ENCODE measurements at places on chromosomes 5 and 9.
A peak's percentile ranks its signal among the peaks of the same experiment; 100 is the strongest.

DNA sequence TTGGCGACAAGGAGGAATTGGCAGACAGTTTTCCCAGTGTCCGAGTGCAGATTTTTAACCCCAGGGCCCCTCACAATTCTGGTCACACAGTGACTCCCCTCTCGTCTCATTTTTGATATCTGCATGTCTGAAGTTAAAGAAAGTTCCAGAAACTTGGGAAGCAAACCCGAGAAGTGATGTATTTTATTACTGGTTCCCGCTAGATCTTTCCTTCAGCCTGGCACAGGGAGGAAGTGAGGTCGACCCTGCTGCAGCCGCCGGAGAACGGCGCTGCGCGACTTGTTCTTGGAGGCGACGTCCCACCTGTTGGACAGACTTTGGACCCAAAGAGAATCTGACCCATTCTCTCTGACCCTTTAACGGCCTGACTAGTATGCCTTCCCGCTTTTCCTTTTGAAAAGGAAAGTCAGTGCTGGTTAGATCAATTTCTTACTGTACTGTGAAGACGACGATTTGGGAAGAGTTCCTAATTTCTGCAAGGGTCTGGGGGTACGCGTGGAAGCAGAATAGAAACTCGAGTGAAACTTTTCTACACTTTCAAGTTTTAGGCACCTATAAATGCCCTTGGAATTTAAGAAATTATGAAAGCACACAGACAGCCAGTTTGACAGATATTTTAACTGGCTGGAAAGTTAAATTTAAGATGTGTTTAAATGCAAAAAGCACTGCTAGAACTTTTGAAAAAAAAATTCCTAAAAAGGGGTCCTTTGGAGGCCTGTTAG is 744 bp downstream of the OTULIN start:
- DNase-seq = peak; percentile 52

DNA sequence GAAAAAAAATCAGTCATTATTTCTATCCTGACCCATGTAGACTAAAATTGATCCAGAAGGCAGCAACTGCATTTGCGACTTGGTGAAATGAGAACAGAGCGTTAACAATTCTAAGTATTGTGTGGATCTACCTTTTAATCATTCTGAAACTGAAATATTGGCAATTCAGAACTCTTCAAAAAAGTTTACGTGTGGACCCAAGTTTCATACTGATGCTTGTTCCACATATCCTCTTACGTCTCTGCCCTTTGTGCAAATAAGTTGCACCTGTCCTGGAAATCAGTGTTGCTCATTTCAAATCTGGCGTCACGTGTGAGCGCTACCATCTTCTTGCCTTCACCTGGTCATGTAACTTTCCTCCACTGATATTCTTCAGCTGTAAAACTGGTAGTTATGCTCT is 74.7 kb downstream of the NTRK2 start:
- no peak for DNase-seq

- no peak for DNase-seq
Observed at GRCh38 chr5:167247816-167248215, 1043.6 kb upstream of the WWC1 start.

DNA sequence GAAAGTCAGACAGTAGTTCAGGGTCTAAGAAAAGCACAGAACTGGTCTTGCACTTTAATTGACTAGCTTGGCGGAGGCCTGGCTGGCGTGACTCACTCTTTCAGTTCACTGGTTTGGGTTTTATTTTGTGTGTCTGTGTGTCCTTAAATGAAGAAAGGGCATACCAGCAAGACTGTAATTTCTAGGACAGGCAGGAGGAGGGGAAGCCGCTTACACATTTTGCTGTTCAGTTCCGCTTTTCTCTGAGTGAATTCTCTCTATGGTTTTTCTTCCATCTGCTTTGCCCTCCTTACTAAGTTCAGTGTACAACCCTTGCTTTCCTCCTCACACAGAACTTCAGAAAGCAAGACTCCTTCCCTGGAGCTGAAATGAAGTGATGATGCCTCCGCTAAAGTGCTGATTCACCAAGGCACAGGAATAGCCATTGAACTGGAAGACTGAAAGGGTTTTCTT is 150.8 kb downstream of the MEF2C start:
- DNase-seq = no peak

DNA sequence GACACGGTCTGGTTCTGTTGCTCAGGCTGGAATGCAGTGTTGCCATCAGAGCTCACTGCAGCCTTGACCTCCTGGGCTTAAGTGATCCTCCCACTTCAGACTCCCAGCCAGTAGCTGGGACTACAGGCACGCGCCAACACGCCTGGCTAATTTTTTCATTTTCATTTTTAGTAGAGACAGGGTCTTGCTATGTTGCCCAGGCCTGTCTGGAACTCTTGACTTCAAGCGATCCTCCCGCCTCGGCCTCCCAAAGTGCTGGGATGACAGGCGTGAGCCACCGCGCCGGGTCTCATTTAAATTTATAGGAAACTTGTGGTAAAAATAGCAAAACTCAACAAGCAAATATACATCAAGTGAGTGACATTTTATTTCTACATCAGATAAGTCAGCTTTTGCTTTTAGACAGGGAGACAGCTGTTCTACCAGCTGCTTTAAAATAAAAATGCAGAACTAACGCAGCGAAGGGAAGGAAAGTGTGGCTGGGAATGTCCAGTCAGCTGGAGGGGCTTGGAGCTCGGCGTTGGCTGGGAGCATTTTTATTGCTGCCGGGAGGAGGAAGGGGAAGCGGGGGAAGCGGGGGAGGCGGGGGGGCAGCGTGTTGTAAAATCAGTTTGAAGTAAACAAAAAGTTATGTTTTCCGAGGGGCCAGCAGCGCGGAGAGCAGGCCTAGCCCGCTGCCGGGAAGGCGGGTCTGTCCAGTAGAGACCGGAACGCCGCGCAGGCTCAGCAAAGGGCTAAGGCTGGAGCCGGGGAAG is 707 bp upstream of the ZFYVE16 start:
- no peak for DNase-seq

- DNase-seq = peak; percentile 76
Observed at GRCh38 chr9:69121155-69122081, 52.7 kb upstream of the TJP2 start.

DNA sequence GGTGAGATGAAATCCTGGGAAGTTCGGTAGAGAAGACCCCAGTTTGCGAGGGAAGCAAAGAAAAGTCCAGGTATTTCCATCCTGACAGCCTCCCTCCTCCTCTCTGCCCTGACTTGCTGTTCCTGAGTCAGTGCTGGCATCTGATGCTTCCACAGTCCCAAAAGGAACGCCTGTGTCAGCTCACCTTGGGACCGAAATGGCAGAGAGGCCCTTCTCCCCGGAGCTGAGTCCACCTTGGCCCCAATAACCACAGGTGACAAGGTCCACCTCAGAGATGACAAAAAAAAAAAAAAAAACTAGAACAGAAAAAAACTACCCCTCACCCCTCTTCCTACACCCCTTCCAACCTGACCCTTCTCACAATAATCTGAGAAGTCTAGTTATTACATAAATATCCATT is 31.6 kb downstream of the SLC6A7 start:
- DNase-seq = no peak

DNA sequence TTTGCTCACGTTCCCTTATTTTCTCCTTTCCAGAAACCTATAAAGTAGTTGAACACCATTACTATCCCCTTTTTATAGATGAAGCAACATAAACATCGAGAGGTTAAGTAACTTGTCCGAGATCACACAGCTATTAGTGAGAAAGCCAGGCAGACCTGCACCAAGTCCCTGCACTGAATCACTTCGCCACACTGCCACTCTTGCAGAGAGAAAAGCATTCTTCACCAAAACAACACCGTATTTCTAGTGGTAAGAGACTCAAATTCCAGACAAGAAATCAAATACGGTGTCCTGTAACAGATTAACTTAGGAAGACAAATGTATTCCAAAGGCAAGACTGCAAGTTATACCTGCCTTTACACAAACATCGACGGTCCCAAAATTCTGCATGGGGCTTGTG is 82.0 kb upstream of the DMRT1 start:
- no peak for DNase-seq

DNA sequence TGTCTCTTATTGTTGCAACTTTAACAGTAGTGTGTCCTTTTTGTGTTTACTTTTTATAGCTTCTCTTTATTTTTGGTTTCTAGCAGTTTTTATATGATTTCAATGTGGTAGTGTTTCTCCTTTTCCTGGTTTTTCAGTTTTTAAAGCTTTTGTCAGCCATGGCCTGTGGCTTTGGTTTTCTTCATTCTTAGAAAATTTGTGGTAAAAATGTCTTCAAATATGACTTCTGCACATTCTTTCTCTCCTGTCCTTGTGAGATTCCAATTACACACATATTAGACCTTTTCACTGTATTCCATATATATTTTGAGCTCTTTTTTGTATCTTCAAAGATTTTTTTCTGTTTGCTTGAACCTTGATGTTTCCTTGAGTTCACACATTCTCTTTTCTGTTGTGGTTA is 180.5 kb downstream of the CNTLN start:
- DNase-seq = no peak

DNA sequence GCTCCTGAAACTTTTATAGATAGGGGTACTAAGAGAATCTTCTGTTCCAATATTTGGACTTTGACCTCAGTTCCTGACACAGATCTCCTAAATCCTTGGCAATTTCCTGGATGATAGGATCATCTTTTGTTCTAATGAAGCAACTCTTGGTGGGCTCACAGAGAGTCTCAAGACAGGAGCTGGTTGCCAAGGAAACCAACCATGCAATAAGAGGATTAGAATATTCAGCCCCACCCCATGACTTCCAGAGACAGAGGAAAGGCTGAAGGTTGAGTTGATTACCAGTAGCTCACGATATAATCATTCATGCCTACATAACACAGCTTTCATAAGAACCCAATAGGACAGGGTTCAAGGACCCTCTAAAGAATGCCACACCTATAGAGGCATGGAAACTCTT is 2050.2 kb upstream of the CDH6 start:
- no peak for DNase-seq

- DNase-seq = peak; percentile 81
Observed at GRCh38 chr5:174503461-174504265, 220.7 kb upstream of the MSX2 start.

DNA sequence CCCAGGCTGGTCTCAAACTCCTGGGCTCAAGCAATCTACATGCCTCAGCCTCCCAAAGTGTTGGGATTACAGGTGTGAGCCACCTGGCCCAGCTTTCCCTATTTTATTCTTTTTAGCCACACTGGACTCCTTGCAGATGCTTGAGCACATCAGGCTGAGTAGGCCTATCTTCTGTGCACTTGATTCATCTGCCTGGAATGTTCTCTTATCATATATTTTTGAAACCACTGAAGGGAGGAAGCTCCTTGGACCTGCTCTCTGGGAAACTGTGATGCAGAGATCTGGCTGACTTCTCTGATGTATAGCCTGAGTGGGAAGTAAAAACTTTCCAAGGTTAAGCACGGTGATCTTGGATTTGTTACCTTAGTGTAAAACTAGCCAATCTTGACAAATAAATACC is 6.5 kb upstream of the MAT2B start:
- no peak for DNase-seq

DNA sequence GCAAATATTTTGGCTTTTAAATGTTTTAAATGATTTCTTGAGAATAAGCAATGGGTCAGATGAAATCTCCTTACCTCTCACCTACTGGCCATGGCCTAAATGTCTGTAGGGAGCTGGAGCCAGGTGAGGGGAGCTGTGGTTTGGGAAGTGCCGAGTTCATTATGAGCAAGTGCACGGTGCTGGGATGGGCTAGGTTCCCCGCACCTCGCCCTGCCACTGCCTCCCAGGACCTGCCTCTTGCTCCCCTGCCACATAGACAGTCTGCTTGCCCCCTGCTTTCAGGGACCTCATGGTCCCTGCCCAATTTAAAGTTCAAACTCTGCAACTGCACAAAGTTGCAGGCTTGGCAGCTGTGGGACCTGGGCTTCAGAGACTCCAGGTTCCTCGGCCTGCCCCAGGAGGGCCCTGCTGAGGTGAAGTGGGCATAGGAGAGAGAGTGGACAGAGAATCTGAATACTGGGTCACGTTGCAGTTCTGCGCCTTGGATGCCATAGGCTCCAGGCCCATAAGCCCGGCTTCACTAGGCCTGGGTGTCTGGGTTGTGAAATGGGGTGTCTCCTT is 5.4 kb downstream of the OR13J1 start:
- no peak for DNase-seq

- DNase-seq = no peak
Observed at GRCh38 chr5:52491071-52491787, 296.5 kb upstream of the ITGA1 start.

- no peak for DNase-seq
Observed at GRCh38 chr5:138349852-138350562, 2.5 kb upstream of the KDM3B start.

GRCh38 chr5:127907907-127908306 is 175.7 kb upstream of the SLC12A2 start:
- DNase-seq = no peak

- DNase-seq = no peak
Observed at GRCh38 chr9:120438836-120439546, 141.0 kb downstream of the CDK5RAP2 start.

GRCh38 chr9:117437283-117437682 is 22.4 kb upstream of the ASTN2 start:
- DNase-seq = no peak

- DNase-seq = no peak
Observed at GRCh38 chr5:131587541-131587940, 47.5 kb downstream of the RAPGEF6 start.

DNA sequence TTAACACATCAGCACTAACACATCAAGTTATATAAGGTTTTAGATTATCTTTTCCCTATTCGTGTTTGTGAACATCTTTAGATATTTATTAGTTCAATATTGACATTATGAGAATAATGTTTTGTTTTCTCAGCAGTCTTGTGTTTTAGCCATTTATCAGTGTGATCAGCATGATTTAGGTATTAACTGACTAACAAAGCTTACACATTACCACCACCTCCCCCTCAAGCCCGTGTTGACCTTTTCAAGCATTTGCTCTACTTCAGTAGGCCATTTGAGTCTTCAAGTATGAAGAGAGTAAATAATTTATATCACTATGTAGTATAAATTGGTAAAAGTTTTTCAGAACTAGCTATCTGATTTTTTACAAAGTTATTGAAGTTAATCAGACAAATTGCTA is 6.9 kb downstream of the PBX3 start:
- DNase-seq = no peak

GRCh38 chr5:157290981-157291711 is 25.2 kb downstream of the CYFIP2 start:
- no peak for DNase-seq

DNA sequence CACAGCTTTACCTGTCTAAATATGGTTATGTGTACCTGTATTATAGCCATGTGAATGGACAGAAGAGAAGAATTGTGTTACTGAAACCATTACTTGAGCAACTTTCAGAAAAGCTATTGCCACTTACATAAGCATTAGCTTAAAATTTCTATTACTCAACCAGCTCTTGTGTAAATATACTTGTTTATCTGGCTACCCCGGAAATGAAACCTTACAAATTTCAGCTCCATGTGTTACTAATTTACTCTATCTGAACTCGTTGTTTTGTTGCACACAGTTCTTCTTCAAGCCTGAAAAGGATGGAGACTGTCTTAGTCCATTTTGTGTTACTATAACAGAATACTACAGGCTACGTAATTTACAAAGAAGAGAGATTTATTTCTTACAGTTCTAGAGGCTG is 22.5 kb upstream of the ADAMTSL1 start:
- DNase-seq = no peak

GRCh38 chr9:125829743-125830142 is 82.6 kb downstream of the PBX3 start:
- DNase-seq = no peak

- DNase-seq = no peak
Observed at GRCh38 chr9:4012441-4012840, 287.4 kb downstream of the GLIS3 start.

Data from nucleus accumbens (tissue), 56 donors.